Fibroblast of skin of left quadriceps (primary cell): ENCODE measurements at places on chromosomes 12 and 14.

DNA sequence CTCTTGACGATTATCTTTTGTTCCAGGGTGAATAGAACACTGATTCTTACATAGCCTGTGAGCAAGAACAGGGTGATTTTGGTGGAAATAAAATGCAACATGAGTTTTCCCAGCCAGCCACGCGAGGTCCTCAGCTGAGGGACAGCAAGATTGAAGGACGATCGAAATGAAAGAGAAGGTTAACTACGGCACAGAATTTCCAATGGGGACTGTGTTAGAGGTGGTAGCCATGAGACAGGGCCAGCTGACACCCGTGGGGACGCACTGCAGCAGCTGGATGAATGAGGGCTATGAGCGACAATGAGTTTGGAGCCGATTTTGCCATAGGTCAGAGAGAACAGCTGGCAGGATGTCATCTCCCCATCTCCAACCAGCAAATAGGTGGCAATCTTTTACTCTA, 243.4 kb upstream of the PELI2 start:
- DNase-seq: no peak

DNA sequence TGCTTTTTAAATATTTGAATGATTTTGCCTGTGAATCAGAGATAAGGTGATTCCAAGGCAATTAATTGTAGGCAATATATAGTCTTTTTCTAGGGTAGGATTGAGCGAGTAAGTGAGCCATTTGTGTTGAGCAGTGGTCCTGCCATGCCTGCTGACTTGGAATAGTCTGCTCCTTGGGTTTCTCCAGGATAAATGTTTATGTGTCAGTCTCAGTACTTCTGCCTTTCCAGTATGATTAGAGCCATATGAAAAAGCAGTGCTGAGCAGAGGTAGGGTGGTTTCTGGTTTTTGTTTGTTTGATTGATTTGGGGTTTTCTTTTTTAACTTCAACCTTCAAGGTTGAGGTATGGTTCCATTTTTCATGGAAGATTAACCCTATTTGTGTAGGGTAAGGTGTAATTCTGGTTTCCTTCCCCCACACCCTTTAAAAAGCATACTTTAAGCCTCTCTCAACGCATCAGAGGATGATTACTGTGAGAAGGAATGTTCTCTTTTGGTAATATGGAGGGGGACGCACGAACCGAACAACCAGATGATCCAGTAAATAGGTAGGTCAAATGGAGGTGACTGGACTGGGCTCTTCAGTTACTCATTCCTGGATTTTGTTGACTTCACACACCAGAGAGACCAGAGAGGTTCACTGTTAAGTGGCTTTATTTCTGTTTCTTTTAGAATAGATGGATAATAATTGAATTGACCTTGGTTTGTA, 22.7 kb downstream of the FRMD6 start:
- peak; percentile 40 for DNase-seq

- DNase-seq: no peak
Observed at GRCh38 chr12:102964872-102965271, 7.4 kb downstream of the ASCL1 start.

- DNase-seq: no peak
Observed at GRCh38 chr14:36989806-36990205, 182.6 kb downstream of the SLC25A21 start.

DNA sequence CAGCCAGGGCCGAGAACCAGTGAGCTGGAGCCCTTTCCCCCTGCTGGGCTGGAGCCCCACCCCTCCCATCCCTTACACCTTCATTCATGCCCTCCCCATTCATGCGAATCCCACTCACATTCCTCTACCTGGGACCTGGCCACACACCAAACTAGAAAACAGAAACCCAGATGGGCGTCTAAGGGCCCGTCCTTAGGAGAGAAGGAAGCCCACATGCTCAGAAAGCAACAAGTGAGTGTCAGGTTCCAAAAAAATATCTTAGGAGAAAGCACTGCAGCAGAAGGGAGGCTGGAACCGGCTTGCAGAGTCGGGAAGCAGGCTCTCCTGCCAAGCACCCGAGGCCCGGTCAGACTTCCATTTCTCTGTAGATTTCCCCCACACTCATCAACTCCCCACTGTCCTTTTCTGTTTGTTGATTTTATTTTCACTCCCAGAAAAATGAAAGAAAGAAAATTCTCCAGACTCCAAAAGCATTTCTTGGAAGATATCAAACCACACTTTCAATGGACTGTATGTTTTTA, 13.6 kb downstream of the BCL11B start:
- no peak for DNase-seq

GRCh38 chr12:95248604-95249360, 31.2 kb downstream of the VEZT start:
- peak; percentile 68 for DNase-seq

DNA sequence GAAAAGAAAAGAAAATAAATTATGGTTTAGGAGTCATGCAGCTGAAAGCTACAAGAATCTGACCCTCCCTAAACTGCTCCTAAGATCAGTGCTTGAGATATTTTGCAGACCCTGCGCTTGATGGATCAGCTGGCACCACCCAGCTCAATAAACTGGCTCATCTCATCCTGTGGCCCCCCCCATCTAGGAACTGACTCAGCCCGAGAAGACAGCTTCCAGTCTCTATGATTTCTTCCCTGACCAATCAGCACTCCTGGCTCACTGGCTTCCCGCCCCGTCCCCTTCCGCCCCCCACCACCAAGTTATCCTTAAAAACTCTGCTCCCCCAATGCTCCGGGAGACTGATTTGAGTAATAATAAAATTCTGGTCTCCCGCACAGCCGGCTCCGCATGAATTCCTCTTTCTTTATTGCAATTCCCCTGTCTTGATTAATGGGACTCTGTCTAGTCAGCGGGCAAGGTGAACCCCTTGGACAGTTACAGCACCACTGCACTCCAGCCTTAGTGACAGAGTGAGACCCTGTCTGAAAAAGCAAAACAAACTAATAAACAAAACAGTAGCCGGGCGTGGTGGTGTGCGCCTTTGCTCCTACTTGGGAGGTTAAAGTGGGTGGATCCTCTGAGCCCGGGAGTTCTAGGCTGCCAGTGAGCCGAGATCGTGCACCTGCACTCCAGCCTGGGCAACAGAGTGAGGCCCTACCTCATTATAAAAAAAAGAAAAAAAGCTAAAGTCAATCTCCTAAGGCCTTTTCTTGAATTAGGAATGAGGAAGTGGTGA, 24.5 kb upstream of the SPTLC2 start:
- no peak for DNase-seq

GRCh38 chr14:40487824-40488223, 1055.6 kb upstream of the FBXO33 start:
- no peak for DNase-seq

GRCh38 chr14:94598816-94599655, 13.2 kb upstream of the SERPINA3 start:
- DNase-seq: peak; percentile 88

DNA sequence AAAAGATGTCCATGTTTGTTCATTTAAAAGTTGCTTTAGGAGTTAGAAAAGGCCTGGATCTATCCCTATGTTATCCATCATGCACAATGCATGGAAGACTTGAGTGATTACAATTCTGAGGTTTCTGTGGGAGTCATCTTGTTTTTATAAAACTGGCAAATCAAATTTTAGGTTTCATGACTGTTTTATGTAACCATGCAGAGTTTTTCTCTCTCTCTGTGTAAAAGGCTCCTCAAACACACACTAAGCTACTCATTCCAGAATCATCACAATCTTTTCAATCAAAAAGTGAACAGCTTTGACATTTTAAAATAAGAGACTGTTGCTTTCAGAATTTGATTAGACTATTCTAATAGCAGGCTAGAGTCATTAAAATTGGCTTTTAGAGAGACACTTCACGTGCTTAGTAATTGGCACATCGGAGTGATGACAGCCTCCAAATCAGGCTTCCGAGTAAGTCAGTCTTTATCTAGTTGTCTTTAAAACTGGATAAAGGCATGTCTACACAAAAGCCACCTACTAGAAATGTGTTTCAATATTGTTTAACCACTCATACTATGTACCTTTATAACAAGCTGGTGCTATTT, 31.9 kb downstream of the PRICKLE1 start:
- no peak for DNase-seq

DNA sequence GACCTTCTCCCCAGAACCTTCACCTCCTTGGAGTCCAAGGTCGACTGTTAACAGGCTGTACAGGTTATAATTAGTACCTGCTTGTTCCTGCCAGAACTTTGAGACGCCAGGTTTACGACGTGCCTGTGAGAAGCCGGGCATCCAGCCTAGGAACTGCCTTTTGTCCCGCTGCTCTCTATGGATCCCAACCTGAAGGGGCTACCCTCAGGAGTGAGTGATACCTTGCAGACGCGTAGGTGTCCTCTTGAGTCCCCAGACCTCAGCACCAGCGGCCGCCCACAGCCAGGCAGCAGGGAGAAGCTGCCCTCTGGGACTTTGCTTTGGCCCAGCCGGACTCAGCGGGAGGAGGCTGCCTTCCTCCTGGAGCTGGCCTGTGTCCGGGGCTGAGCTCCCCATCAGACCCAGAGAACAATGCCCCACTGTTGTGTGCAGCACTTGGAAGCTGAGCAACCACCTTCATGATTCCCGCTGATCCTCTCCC, 16.2 kb downstream of the SYNE3 start:
- DNase-seq: no peak

GRCh38 chr12:51270067-51270950, at the start of gene SMAGP:
SMAGP (minus strand) TSS chr12:51270415; CDS start chr12:51269278, 1,137 bp downstream.
- DNase-seq: no peak

DNA sequence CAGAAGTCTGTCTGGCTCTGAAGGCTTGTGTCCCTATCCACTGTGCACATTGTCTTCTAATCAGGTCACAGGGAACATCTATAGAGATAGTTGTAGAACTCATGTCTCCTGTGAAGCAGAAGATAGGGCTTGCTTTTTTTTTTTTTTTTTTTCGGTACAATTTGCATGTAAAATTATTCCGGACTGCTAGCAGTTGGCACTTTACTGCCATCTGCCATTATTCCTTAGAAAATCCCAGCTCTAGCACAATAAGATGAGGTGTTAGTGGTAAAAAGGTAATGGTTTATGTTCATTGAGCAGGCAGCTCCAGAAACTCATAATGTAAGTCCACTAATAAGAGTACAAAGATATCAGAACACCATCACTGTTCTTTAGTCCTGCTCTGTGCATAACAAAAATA, 8.7 kb downstream of the MYRFL start:
- no peak for DNase-seq

- no peak for DNase-seq
Observed at GRCh38 chr12:116651089-116651488, 86.8 kb downstream of the SPRING1 start.

- DNase-seq: no peak
Observed at GRCh38 chr12:27778206-27778605, 1.8 kb upstream of the KLHL42 start.

- no peak for DNase-seq
Observed at GRCh38 chr12:80143537-80143936, 44.2 kb downstream of the OTOGL start.

DNA sequence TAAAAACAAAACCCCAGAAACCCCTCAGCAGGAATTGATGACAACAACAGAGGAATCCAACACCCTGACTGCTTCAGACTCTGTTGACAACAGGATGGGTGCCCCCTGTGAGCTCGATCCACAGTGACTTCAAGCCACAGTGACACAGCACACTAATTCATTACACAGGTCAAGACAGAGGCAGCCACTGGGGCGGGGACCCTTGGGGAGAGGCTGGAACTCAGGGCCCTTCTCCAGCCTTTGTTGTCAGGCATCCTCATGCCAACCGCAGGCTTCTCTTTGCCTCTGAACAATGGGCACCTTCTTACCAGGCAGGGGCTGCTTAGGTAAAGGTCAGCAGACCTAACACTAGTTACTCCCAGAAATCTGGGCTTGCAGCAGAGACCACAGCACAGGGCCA, 37.6 kb downstream of the ACADS start:
- DNase-seq: no peak

GRCh38 chr12:52699960-52700359, 3.4 kb downstream of the KRT77 start:
- DNase-seq: no peak

- no peak for DNase-seq
Observed at GRCh38 chr14:99853206-99853605, 60.0 kb downstream of the EML1 start.

GRCh38 chr12:8584004-8584403, 28.7 kb downstream of the AICDA start:
- no peak for DNase-seq

- DNase-seq: peak; percentile 33
Observed at GRCh38 chr14:42222924-42223471, 616.3 kb downstream of the LRFN5 start.

DNA sequence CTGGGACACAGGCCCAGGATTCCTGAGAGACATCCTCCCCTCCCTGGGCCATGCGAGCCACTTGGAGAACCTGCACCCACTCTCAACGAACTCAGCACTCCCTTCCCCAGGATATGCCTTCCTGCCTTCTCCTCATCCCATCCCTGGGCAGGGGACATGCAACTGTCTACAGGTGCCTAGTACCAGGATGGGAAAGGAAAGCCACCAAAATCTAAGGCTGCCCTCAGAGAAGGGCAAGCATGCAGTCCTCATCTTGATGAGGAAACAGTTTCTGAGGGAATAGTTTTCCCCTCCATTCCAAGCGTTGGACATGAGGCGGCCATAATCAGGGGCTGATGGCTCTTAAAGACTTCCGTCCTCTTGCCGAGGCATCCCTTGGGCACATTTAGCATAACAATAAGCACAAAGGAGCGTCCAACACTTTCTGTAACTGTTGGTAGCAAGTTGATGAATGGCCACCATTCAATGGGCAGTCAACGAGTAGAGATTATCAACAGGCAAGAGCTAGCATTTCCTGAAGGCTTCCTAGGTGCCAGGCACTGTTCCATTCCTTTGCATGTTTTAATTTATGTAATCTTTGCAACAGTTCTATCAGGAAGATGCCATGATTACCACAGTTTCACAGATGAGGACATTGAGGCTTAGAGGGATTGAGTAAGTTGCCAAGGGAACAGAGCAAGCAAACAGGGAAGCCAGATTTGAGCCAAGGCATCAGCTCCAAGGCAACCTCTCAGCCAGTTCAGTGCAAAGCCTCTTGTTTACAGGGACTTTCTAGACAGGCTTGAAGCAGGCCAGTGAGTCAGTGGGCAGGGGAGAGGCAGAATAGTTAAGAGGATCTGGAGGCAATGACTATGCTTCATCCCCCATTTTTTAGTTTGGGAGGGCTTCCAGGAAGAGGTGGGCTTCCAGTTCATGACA, 105.1 kb downstream of the SINHCAF start:
- no peak for DNase-seq

GRCh38 chr12:123498126-123498825, 35.2 kb downstream of the RILPL1 start:
- DNase-seq: no peak

GRCh38 chr12:123237646-123238329, 4.6 kb downstream of the MTRFR start:
- DNase-seq: peak; percentile 36

DNA sequence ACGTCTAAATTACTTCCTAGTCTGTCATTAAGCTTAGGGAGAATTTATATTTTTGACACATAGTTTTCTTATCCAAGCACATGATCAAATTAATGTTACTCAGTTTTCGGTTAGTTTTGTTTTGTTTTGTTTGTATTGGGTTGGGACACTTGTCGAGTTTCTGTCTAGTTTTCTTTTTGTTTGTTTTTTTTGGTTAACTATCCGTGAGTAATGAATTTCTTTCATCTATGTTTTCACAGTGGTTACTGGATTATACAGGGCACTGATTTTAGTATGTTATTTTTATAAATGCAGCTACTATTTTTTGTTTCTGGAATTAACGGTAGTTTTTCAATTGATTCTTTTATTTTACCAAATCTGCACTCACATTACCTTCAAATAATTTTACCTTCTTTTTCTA, 2.7 kb downstream of the KLRF1 start:
- DNase-seq: no peak
